ENCODE measurements at places on chromosomes 7 and 10. TPM values are rescaled to one million over a fixed set of nuclear protein-coding genes. Genes with fewer than 3 reads are reported as not detected.

CPXM2 gene
- total RNA-seq = 1.8 TPM

KEL gene
- 1.5 TPM for total RNA-seq

AKR1D1 gene
- total RNA-seq = not detected

NKX2-3 gene
- total RNA-seq = not detected

THSD7A gene
- total RNA-seq = 71.7 TPM

MSMB gene
- not detected for total RNA-seq

ASAH2 gene
- 1.5 TPM for total RNA-seq

HOXA11 gene
- total RNA-seq = not detected

CPA1 gene
- not detected for total RNA-seq

SLC26A3 gene
- total RNA-seq = 0.54 TPM

CLDN4 gene
- 2.7 TPM for total RNA-seq

TCAF2 gene
- 1.00 TPM for total RNA-seq

EMX2 gene
- total RNA-seq = 0.09 TPM

DYNC1I1 gene
- 15.2 TPM for total RNA-seq

HGF gene
- 1.7 TPM for total RNA-seq

NEUROD6 gene
- total RNA-seq = 35.3 TPM

GCC1 gene
- total RNA-seq = 10.4 TPM

TRIM73 gene
- 8.5 TPM for total RNA-seq

COX19 gene
- 23.4 TPM for total RNA-seq

PRRT4 gene
- total RNA-seq = 6.5 TPM

TUBAL3 gene
- 0.27 TPM for total RNA-seq

TLX1 gene
- not detected for total RNA-seq

MKX gene
- 1.8 TPM for total RNA-seq

SPDYE5 gene
- not detected for total RNA-seq

MINPP1 gene
- 20.8 TPM for total RNA-seq

GLI3 gene
- total RNA-seq = 11.6 TPM

OGDH gene
- 40.9 TPM for total RNA-seq

CYCS gene
- 78.7 TPM for total RNA-seq

SERPINE1 gene
- total RNA-seq = 0.27 TPM

VPS37D gene
- total RNA-seq = 14.7 TPM

STEAP1 gene
- 2.2 TPM for total RNA-seq

NKX1-2 gene
- total RNA-seq = 0.54 TPM

MORN4 gene
- 19.6 TPM for total RNA-seq

GGCT gene
- total RNA-seq = 16.0 TPM

FGFR2 gene
- total RNA-seq = 28.7 TPM

PNLIPRP1 gene
- not detected for total RNA-seq

AKR1C8 gene
- total RNA-seq = 0.45 TPM

SUMF2 gene
- total RNA-seq = 49.9 TPM

LIPN gene
- total RNA-seq = not detected

HNRNPA2B1 gene
- 193 TPM for total RNA-seq

MBLAC1 gene
- 2.4 TPM for total RNA-seq

ASB10 gene
- total RNA-seq = not detected

LMTK2 gene
- total RNA-seq = 29.9 TPM

SYT15 gene
- total RNA-seq = 1.8 TPM

EIF4H gene
- 141 TPM for total RNA-seq

LEP gene
- 0.09 TPM for total RNA-seq

PILRA gene
- total RNA-seq = 3.3 TPM

TRPV6 gene
- 0.27 TPM for total RNA-seq

LAMB1 gene
- 87.2 TPM for total RNA-seq

ZNF485 gene
- 5.9 TPM for total RNA-seq

ELN gene
- total RNA-seq = 27.0 TPM

YWHAG gene
- 226 TPM for total RNA-seq

VCL gene
- 23.0 TPM for total RNA-seq

UNC5B gene
- total RNA-seq = 10.7 TPM

VENTX gene
- total RNA-seq = 0.09 TPM

PLAU gene
- total RNA-seq = 1.00 TPM

PRF1 gene
- not detected for total RNA-seq

CLRN3 gene
- 0.27 TPM for total RNA-seq
